NCI-H526 (cell line): ENCODE measurements at places on chromosomes 5 and 9.
A peak's percentile ranks its signal among the peaks of the same experiment; 100 is the strongest.

DNA sequence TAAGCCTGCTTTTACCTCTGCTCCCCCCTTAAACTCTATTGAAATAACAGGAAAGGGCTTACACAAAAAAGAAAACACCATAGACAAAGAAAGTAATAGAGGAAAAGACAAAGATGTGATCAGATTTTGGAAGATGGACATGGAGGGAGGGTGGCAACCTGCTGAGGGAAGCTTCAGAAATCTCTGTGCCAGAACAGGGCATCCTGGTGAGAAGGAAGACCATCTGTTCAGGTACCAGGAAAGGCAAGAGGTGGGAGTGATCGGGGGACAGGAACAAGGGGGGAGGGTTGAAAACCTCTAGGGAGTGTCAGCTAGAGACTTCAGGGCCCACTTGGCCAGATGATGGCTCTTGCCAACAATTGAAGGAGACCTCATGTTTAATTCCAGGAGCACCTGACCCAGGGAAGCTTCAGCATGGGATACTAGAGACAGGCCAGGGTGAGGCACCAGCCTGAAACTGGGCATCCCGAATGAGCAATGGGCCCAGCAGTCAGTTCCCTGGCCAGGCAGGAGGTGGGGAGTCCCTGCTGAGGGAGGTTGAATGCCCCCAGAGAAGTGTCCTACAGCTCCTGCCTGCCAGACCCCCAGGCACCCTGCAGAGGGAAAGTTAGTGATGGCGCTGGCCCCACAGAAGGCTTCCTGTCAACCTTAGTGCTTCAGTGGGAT, 8.2 kb downstream of the SQSTM1 start:
- no peak for DNase-seq

DNA sequence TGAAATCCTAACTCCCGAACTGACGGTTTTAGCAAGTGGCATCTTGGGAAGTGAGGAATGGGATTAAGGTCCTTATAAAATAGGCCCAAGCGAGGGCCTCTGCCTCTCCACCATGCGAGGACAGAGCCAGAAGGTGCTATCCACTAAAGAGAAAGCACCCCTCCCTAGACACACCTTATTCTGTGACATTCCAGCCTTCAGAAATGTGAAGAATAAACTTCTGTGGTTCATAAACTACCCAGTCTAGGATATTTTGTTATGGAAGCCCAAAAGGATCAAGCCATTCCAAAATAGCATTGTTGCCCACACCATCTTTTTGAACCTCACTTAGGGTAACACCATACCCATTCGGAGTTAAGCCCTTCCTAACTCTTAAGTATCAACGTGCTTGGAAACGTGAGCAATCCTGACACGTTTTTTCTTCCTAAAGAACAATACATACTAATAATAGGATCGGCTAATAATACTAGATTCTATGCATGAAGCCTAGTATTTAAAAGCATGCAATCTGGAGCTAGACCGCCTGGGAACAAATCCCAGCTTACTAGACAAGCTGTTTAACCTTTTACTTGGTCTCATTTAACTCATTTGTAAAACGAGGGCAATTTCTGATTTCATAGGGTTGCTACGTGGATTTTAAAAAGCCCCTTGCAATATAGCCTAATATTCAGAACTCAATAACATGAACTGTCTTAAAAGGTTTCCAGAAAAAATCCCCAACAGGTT, 1.1 kb upstream of the SMC2 start:
- DNase-seq: no peak

DNA sequence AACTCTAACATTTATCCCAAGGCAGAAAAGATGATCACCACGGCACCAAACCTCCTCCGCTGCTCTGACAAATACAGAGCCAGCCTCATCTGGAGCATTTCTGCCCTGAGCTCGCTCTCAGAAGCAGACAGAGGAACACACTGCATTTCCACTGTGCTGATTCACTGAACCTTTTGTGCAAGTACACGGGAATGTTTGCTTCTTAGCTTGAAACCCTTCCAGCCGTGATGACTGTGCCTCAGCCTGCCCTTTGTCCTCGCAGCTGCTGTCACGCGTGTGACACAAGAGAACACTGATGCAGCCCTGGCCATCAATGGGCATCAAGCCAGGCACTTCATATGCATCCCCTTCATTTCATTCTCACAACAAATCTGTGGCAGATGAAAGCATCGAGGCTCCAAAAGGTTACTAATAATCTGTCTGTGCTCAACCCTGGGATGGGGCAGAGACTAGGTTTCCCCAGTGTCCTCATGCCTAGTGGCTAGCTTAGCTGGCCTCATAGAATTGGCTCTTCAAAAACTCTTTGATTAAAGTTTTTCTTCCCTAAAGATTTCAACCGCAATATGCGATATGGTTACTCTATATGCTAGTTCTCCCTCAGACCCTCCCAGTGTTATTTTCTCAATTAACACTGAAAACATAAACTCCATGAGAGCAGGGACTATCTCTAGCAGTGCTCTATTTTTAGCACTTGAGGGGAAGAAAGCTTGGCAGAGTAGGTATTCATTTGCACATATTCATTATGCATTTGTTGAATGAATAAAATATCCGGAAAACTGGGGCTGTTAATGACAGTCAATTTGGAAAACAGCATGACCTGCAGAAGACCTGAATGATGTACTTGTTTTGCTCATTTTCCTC, 7.3 kb downstream of the CDC14B start:
- DNase-seq: peak; percentile 13

- no peak for DNase-seq
Measured at GRCh38 chr5:96741106-96741505, 66.6 kb downstream of the ERAP1 start.

GRCh38 chr5:80780024-80780423, 125.2 kb upstream of the DHFR start:
- no peak for DNase-seq

- DNase-seq: no peak
Measured at GRCh38 chr5:58056546-58056945, 403.3 kb downstream of the PLK2 start.

DNA sequence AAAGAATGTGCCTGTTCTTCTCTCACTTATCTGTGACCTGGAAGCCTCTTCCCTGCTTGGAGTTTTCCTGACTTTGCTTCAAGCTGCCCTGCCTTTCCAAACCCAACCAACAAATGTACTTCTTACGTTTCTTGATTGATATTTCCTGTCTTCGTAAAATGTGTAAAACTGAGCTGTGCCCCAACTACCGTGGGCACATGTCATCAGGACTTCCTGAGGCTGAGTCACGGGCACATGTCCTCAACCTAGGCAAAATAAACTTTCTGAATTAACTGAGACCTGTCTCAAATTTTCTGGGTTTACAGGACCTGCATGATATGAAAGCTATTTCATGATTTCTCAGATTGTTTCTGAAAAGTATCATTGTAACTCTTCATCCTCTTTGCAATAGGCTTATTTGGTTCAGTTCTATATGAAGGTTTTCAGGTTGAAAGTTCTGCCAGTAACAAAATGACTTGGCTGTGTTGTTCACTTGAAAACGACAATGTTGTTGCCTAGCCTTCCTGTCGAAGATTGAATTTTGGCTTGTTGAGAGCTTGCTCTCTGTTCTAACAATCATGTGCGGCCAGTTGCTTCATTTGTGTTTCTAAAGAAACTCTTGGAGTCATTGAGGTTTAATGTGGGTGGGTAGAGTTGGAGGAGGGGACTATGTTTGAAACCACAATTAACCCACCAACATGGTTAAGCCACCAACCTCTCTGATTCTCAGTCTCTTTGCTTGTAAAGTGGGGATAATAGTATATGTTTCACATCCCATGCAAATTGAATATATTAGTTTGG, 145.6 kb downstream of the FBXL7 start:
- DNase-seq: no peak

- DNase-seq: no peak
Measured at GRCh38 chr5:136053336-136054141, 24.8 kb downstream of the TGFBI start.

GRCh38 chr9:85501882-85502281, 239.9 kb downstream of the AGTPBP1 start:
- no peak for DNase-seq

DNA sequence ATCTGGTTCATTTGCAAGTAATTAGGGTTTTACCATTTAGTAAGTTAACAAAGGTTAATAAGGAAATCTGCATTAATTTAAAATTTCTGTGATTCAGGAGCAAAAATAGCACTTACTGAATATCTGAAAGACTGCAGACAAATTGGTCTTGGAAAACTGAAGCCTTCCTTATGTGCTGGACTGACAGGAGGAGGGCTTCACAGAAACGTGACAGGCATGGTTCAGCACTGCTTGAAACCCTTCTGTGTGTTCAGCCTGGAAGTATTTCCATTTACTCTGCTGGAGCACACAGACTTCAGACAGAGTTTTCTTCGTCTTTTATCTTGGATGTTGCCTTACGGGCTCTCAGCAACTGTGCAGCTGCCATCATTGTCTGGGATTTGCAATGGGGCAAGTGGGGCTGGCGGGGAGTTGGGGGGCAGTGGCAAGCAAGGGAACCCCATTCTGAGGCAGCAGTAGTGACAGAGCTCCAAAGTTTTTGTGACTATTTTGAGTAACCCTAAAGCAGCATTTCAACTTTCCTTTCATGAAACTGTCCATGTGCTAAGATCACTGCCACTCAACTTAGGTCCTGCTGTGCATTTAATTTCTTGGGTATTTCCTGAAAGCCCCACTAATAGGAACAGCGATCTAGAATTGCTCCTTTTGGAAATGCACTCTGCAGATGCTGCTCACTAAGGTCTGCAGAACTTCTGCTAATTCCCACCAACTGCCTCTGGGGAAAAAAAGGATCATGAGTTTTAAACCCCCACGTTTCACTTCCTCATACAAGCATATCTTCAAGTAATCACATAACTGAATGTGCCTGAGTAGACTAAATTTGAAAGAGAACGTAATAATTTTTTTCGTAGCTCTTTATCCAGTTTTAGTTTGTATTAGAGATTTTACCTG, 56.6 kb downstream of the KCNN2 start:
- DNase-seq: no peak

DNA sequence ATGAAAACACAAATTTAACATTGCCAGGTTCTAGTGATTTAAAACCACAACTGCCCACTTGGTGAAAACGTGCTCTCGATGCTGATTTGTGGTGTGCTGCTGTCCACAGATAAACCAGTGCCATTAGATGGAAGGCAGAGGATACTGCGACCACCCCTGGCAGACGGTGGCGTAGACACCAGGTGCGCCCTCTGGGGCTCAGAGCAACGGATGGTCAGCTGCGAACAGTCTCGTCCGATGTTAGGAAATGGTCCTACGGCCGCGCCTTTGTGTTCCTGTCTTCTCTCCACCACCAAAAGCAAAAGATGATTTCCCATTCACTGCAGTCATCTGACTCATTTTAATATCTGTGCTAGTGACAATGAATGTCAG, 43.2 kb downstream of the UBE2QL1 start:
- DNase-seq: no peak

GRCh38 chr5:16742938-16743337, 126.1 kb upstream of the RETREG1 start:
- no peak for DNase-seq

DNA sequence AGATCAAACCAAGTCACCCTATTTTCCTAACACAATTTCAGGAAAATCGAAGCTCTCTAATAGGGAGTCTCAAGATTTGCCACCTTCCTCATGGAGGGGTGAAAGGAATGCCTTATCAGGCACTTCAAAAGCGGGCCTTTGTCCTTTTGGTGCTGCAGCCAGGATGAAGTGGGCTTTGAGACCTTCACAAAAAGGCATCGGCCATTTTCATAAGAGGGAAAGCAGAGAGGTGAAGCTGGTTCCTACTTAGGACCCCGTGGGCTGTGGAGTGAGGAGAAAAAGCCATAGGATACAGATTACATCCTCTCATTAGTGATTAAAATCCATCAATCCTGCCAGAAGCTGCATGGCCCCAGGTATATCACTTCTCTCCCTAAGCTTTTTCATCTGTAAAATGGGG, 859 bp downstream of the CDKN2AIPNL start:
- DNase-seq: no peak

- DNase-seq: no peak
Measured at GRCh38 chr9:89372979-89373378, 54.7 kb downstream of the SECISBP2 start.

DNA sequence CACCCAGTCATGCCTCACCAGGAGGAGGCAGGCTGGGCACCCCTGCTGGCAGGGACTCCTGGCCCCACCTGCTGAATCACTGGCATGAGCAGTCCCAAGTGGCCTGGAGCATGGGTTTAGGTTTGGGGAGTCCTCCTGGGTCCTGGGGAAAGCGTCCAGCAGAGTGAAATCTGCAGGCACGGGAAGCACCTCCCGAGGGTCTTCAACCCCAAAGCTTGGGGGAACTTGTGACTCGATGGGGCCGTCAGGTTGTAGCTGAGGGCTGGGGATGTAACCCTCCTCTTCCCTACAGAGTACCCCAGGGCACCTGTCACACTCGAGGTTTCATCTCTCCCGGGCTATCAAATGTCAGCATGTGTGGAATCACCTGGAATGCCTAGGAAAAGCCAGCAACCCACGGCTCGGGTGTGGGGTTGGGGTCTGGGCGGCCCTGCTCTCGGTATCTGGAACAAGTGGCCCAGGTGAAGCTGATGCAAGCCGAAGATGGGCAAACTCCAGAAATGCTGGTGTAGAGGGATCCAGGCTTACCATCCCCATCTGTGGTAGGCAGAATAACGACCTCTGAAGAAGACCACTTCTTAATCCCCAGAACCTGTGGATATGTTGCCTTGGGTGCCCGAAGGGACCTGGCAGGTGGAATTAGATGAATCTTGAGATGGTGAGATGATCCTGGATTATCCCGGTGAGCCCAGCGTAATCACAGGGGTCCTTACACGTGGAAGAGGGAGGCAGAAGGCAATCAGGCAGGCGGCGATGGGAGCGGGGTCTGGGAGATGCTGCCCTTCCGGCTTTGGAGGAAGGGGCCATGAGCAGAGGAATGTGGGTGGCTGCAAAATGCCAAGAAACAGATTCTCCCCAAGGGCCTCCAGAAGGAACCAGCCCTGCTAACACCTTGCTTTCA, 6.1 kb upstream of the RASGEF1C start:
- DNase-seq: no peak

- no peak for DNase-seq
Measured at GRCh38 chr9:116124472-116125040, 29.0 kb upstream of the PAPPA start.

GRCh38 chr5:135364421-135365262, 34.4 kb downstream of the MACROH2A1 start:
- peak; percentile 8 for DNase-seq

DNA sequence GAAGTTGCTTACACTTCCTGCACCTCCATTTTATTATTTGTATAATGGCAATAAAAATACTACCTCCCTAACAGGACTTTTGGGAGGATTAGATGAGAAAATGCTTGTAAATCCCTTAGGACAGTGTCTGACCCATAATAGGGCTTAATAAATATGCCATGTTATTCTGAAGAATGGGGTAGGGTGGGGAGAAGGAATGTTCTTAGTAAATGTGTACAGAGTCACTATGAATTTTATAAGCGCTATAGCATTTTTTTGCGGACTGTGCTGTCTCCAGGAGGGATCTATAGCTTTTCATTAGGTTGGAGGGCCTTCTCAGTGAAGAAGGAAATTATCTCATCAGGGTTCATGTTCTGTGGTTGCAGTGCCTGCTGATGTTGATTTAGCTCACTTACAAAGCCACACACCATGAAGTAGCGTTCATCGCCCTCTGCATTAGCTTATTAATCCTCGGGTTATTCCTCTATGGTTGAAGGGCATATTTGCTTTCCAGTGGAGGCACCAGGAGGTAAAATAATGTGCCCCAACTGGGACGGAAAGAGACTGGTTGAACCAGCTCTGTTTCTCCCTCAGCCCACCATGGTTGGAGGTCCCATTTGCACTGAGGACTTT, 497.1 kb downstream of the ARHGEF28 start:
- DNase-seq: no peak
